ENCODE measurements at places on chromosomes 6 and 20. TPM values are rescaled to one million over a fixed set of nuclear protein-coding genes. Genes with fewer than 3 reads are reported as not detected.

- ATAC-seq, result no peak
These were observed 175.9 kb downstream of the ARID1B start for GRCh38 chr6:156953127-156953478.

- ATAC-seq, result no peak
These were observed 9.5 kb downstream of the TXNDC5 start for GRCh38 chr6:7901056-7901455.

- ATAC-seq, result no peak
These were observed 49.9 kb downstream of the PPP1R16B start for GRCh38 chr20:38855356-38855755.

DNA sequence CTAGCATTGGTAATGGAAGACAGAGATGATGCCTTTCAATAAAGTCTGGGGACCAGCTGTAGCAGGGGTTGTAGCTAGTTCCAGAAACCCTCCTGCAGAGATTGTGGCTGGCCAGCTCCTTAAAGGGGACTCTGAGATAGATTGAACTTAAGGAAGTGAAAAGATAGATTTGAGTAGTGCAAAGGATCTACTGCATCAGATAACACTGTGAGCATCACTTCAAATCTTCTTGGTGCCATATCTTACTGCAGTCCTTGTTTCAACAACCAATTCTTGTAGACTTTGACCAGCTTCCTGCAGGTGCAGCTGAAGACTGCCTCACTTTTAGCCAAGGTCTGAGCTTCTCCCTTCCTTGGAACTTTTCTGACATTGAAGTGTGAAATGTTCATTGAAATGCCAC lies 14.8 kb upstream of the CEP162 start:
- no peak for ATAC-seq

- ATAC-seq, result no peak
These were observed 680.0 kb downstream of the RNF144B start for GRCh38 chr6:19067165-19067564.

DNA sequence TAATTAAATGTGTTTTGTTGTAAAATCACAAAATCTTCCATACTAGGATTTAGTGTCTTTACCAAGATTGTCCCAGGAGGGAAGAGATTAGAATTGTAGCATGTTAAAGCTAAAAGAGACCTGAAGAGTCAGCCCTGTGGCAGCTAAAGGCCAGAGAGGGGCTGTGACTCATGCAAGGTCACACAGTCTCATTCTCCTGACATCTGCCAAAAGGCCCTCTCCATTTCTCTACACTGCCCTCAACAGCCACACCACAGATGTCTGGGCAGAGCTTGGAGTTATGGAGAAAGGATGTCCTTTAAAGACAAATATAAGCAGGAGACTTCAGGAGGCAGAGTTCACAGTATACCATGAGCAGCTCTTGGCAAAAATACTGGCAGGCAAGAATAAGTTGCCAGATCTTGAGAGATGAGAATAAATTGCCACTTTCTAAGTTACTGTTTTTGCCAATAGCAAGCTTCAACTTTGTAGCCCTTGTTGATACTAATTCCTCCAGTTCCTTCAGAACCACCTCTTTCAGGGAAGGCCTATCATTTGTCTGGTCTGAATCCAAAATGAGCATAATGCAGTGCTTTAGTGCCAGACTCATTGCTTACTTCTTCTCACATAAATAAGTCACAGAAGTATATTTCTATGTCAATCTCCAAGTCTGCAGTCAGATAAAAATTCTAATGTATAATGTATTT lies 41.7 kb downstream of the AKIRIN2 start:
- peak; percentile 46 for ATAC-seq

DNA sequence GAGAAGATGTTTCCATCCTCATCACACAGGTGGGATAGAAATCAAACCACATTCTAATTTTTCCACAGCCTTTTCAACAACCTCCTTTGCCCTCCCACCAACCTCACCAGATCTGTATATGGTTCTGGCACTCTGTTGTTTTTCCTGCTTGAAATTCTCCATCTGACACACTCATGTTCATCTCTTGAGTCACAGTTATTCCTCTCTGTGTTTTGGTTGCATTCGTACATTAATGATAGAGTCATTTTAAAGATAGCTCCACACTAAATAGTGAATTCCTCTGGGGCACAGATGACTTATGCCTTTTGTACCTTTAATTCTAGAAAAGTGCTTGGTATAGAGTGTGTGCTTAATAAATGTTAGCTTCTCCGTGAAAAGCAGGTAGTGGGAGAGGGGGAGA lies 1.4 kb upstream of the GCLC start:
- no peak for ATAC-seq

The CDSN gene
- total RNA-seq, result not detected

DNA sequence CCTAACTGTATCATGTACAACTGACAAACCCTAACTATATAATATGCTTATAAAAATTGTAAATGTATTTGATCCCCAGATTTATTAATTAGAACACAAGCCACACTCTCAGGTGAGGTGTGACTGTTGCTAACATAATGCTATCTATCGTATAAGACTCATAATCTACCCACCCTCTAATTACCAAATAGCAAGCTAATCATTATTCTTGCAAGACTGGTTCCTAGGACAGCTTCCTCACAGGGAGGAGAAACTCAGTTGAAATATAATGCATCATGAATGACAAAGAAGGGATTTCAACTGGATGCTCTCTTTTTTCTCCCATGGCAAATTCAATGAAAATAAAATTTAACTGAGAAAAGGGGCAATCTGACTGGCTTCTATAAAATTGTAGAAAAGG lies 35.4 kb downstream of the ELOVL4 start:
- ATAC-seq, result no peak

- no peak for ATAC-seq
These were observed 379.9 kb upstream of the EPHA7 start for GRCh38 chr6:93799226-93799625.

The DYNLRB1 gene
- total RNA-seq, result 72.0 TPM

- ATAC-seq, result no peak
These were observed 155.3 kb upstream of the EYA4 start for GRCh38 chr6:133085896-133086295.

GRCh38 chr6:33843131-33844121 lies 39.6 kb upstream of the MLN start:
- no peak for ATAC-seq

- no peak for ATAC-seq
These were observed 4.3 kb downstream of the PFDN4 start for GRCh38 chr20:54212226-54212625.

The FLRT3 gene
- not detected for total RNA-seq

Data from activated T-helper 17 cell treated with anti-CD3 and anti-CD28 coated beads, Interleukin-2, amount 50 U/mL, for 72 hours (primary cell).